ENCODE measurements at places on chromosomes 7 and 10.

DNA sequence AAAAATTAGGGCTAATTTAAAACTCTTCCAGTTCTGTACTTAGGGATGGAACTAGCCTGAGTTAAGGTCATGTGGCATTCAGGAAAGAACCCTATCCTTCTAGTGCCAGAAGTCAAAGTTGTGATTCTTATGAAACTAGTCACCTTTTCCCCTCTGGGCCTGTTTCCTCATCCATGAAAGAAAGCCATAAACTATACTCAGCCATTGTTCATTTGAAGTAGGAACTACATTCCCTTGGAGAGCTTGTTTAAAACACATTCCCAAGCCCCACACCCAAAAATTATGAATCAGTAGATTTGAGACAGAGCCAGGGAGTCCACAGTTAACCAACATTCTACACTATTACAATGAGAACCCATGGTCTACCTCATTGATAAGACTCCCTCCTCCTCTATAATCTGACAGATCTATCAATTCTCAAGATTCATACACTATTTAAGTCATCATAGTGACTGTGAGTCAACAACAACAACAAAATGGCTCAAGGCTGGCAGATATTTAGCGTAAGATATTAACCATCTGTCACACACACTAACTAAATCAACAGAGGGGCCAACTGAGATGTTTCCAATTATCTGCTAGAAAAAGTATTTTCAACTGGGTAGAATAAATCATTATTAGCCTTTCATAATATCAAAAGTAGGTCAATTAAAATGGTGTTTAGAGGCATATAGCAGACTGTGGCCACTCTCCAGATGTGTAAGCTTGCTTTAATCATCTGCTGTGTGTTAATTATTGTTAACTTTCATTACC, 102.3 kb downstream of the SLC25A13 start:
- DNase-seq = peak; percentile 55

DNA sequence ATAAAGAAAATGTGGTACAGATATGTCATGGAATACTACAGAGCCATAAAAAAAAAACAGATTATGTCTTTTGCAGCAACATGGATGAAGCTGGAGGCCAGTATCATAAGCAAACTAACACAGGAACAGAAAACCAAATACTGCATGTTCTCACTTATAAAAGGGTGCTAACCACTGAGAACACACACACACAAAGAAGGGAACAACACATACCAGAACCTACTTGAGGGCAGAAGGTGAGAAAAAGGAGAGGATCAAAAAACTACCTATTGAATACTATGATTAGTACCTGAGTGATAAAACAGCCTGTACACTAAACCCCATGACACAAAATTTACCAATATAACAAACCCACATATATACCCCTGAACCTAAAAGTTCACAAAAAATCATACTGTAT, 144.6 kb downstream of the TPK1 start:
- DNase-seq = no peak

DNA sequence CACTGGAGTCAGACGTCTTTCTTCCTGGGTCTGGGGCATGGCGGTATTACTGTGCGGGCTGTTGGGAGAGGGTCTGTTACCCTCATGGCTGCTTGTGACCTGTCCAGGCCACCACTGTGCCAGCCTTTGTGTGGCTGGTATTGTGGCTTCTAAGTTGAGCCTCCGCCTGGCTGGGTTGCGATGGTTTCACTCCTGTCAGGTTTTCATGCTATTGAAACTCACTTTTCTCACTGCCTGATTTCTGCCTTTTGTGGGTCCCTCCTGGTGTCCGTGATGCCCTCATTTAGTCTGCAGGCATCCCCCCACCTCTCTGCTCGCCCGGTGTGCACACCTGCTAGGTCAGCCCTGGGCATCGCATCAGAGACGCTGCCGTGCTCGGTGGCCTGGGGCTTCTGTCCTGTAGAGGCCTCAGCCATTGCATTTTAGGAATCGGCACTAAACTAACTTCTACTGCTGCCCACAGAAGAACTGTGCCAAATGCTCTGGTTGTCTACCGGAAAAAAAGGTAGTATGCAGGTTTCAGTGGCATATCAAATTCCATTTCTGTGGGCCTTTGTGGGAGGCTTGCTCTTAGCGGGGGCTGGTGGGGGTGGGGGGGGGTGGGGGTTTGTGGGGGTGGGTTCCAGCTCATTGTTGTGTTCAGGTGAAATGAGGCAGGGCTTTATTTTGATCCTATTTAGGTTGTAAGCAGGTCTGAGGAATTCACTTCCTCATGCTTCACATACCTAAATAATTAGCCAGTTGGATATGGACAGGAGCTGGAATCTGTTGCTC, 64.3 kb downstream of the MGMT start:
- peak; percentile 68 for DNase-seq

DNA sequence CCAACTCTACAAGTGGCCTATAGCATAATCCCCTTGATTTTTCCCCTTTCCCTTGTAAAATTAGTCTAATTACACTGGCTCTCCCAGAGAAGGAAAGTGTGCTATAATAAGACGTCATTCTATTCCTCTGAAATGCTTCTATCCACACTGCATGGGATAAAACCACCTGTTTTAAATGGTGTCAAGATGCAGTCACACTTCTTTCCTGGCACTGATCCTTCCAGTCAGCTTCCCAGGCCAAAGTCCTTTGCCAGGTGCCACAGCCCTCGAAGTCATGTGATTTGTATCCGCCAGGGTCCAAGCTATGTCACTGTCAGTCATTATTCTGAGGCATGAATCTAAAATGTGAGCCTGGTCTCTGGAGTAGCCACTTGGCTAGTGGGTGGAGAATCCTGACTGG, 169.0 kb upstream of the KIAA1217 start:
- no peak for DNase-seq

- DNase-seq = peak; percentile 52
Observed at GRCh38 chr7:39536951-39537350, 29.3 kb upstream of the YAE1 start.

- DNase-seq = no peak
Observed at GRCh38 chr7:100897772-100898454, 2.2 kb upstream of the ACHE start.

DNA sequence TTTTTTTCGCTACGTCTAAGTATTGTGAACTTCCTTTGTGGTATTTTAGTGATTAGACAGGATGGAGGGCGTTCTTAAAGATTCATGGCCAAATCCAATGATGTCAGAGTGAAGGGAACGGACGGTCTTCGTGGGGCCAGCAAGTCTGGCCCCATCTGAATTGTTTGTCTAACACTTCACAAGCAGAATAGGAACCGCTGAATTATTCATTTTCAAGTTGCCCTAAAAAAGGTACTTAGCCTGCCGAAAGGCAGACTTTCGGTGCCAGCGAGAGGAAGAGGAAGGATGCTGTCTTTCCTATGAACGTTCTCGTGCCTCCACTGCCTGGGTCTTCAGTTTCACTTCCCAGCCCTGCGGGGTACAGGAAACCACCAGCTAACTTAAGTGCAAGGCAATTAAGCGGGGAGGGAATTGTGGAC, 145.7 kb upstream of the SH2B2 start:
- no peak for DNase-seq

- peak; percentile 18 for DNase-seq
Observed at GRCh38 chr10:16809074-16809718, 8.0 kb downstream of the RSU1 start.

GRCh38 chr10:63972949-63973827, 452.0 kb downstream of the REEP3 start:
- no peak for DNase-seq

DNA sequence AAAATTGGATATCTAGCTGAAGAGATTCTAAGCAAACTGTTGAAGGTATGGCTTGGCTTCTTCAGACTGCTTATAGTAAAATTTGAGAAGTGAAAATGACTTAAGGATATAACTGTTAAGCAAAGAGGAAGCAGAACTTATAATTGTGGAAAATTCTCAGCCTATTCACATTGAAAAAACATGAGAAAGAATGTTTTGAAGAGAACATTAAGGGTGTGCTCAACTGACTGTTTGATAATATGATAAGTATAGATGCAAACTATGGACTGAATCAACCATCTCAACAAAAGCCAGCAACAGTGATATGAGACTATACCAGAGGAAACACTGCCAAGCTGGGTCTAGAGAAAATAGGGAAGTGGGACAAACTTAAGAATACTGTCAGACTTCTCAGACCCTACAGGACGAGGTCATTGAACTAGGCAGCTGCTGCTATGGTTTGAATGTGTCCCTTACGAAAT, 133.1 kb upstream of the PPP1R3A start:
- DNase-seq = no peak

GRCh38 chr7:108197371-108198091, 67.4 kb upstream of the LAMB4 start:
- DNase-seq = no peak

DNA sequence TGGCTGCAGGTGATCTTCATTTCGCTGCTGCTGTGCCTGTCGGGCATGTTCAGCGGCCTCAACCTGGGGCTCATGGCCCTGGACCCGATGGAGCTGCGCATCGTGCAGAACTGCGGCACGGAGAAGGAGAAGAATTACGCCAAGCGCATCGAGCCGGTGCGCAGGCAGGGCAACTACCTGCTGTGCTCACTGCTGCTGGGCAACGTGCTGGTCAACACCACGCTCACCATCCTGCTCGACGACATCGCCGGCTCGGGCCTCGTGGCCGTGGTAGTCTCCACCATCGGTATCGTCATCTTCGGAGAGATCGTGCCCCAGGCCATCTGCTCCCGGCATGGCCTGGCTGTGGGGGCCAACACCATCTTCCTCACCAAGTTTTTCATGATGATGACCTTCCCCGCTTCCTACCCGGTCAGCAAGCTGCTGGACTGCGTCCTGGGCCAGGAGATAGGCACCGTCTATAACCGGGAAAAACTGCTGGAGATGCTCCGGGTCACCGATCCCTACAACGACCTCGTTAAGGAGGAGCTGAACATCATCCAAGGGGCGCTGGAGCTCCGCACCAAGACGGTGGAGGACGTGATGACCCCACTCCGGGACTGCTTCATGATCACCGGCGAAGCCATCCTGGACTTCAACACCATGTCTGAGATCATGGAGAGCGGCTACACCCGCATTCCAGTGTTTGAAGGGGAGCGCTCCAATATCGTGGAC, 1.3 kb downstream of the CNNM2 start:
- DNase-seq = no peak

DNA sequence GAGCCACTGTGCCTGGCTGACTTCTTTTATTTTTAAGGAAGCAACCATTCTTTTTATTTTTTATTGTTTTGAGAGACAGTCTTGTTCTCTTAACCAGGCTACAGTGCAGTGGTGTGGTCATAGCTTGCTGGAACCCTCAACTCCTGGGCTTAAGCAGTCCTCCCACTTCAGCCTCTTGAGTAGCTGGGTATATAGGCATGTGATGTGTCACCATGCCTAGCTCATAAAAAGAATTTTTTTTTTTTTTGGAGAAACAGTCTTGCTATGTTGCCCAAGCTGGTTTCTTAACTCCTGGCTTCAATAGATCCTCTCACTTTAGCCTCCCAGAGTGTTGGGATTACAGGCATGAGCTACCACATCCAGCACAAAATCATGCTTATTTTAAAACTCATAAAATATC, 5.8 kb downstream of the MCU start:
- peak; percentile 44 for DNase-seq

DNA sequence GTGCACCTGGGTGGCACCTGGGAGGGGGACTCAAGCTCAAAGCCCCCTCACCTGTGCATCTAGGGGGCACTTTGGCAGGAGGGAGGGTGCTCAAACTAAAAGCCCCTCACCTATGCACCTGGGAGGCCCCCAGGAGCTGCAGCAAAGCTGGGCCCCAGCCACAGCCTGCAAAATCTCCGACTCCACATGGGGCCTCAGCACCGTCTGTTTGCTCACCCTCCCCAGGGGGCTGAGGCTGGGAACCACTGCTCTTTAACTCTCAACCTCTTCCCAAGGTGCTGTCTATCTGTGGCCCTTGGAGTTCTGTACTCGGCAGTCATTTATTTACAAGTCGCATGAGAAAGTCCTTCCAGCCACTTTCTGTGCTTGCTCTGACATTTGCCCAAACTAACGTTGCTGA, 458.4 kb downstream of the DNAJB6 start:
- no peak for DNase-seq

DNA sequence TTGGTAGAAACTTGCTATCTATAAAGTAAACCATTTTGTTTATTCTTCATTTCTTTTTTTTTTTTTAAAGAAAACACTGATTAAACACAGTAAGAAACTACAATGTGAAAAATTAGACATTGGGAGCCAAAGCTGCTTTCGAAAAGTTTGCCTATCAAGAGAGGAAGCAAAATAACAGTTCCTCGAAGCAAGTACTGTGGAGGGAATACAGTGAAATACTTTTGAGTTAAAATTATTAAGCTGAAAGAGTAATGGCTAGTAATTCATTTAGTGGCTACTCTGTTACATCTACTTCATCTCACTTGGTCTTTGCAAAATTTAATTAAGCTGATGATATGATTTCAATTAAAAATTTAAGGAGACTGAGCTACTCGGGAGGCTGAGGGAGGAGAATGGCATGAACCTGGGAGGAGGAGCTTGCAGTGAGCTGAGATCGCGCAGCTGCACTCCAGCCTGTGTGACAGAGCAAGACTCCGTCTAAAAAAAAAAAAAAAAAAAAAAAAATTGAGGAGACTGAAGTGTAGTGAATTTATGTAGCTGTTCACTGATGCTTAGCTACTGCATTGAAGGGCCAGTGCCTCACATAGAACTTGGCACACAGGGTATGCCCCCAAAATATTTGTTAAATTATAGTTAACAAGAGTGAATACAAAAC, 982.1 kb upstream of the MBL2 start:
- DNase-seq = no peak

DNA sequence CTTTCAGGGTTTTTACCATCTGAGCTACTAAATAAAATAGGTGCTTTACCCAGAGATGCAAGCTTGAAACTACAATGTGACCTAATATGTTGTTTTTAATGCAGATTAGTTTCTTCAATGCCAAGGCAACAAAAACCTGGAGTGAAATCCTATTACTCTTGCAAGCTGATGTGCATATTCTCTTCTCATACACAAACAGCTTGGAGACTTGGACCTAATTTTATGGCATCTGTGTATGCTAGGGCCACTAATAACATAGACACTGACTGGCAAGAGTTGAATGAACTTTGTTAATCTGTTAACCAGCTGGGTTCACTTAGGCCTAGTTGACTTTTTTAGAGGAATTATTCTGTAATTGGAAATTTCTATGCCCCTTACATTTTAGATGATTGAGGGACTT, 23.4 kb upstream of the SMIM30 start:
- no peak for DNase-seq

DNA sequence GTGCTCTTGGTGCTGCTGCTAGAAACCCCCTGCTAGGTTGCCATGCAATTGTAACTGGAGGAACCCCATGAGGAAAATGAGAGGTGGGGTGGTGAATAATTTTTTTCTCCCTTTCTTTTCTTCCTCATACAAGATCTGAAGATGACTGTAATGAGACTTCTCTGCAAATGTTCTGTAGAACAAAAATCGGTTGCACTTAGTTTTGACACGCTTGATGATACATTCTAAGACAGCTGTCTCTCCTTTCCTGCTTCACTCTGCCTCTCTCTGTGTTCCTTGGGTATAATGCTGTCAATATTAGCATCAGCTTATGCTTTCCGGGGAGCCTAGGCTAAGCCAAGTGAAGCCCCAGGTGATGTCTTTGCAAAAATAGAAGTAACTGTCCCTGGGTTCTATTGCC, 721.5 kb downstream of the POM121L12 start:
- no peak for DNase-seq

GRCh38 chr10:17665747-17666146, 21.8 kb downstream of the STAM start:
- peak; percentile 86 for DNase-seq

- DNase-seq = no peak
Observed at GRCh38 chr10:104242545-104242944, 10.4 kb upstream of the CFAP43 start.

Data from fibroblast of skin of right quadriceps (primary cell).